ENCODE measurements at places on chromosomes 12 and 14.

- no peak for DNase-seq
These were observed 76.3 kb downstream of the SCAF11 start for GRCh38 chr12:45914090-45914489.

DNA sequence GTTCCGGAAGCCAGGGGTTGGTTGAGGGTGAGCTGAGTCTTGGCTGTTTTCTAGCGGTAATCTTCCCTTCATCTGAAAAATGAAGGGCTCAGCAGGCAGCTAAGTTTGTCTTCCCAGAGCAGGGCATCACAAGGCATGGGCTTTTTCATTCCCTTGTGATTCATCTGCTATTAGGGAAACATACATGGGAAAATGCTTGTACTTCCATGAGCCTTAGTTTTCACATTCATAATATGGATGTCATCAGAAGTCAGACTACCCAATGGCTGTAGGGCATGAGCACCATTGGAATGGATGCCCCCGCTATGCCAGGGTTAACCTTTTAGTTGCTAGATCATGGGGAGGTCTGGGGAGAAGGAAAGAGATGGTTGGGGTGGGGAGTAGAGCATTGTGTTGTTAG, 18.7 kb downstream of the HELB start:
- no peak for DNase-seq

DNA sequence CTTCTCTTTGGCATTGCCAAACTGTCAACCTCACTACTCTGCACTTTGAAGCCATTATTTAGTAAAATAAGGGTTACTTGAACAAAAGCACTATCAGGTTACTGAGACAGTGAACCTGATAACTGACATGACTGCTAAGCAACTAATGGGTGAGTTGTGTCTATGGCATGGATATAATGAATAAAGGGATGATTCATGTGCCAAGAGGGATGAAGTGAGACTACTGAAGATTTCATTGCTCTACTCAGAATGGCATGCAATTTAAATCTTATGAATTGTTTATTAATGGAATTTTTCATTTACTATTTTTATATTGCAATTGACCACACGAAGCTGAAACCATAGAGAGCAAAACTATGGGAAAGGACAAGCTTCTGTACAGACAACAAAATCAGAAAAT, 74.4 kb downstream of the CEP128 start:
- no peak for DNase-seq

- no peak for DNase-seq
These were observed 87.0 kb downstream of the SEC23A start for GRCh38 chr14:39015964-39016577.

DNA sequence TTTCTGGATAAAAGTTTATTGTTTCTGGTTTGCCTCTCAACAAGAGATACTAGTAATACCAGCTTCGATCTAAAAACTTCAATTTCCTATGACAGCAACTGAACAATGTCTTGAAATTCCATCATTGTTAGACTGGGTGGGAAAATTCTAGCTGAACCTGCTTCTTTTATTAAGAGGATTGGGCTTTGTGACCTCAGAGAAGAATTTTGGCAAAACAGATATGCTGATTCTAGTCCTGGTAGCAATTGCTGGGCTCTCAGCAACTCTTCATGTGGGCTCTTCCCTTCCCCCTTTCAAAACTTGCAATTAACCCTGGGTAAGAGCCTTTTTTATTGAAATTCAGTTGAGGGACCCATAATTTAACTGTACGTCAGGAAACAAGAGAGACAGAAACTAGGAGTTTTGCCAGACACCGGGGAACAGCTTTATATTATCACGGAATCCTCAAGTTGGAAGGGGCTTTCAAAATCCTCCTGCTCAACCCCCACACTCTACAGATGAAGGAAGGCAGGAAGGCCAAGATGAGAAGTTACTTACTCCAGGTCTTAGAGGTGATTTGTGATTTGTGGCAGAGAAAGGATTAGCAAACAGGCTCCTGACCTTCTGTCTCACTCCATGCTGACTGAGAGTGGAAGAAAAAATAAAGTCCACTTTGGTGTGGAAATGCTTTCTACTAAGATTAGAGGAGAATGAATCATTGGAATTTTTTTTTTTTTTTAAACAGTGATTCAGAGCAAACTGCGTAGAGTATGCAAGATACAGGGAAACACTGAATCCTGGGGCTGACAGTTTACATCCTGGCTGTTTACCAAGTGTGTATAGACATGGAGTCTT, 239.0 kb upstream of the ATP2B1 start:
- DNase-seq, result no peak
